Smooth muscle cell of the pulmonary artery (primary cell): ENCODE measurements at places on chromosomes 7 and 10. TPM values are rescaled to one million over a fixed set of nuclear protein-coding genes. Genes with fewer than 3 reads are reported as not detected.

Gene OR2A1
- 0.07 and 0.33 TPM in 2 replicates for total RNA-seq

Gene NPFFR1
- total RNA-seq: not detected in 2 replicates

Gene ZC3HAV1
- total RNA-seq: 39.7 and 42.8 TPM in 2 replicates

Gene TMEM254
- total RNA-seq: 8.7 and 9.5 TPM in 2 replicates

Gene C7orf57
- total RNA-seq: not detected in 2 replicates

Gene OGDH
- 114 and 138 TPM in 2 replicates for total RNA-seq

Gene LDB3
- 0.52 and 0.96 TPM in 2 replicates for total RNA-seq

Gene HOXA10
- total RNA-seq: 0.78 TPM in 1 of 2 replicates, not detected in the other

Gene DNAJB6
- total RNA-seq: 78.2 and 83.4 TPM in 2 replicates

Gene CH25H
- total RNA-seq: 0.20 and 0.78 TPM in 2 replicates

Gene SSBP1
- 77.1 and 90.1 TPM in 2 replicates for total RNA-seq
